ENCODE measurements at places on chromosomes 1 and 21. TPM values are rescaled to one million over a fixed set of nuclear protein-coding genes. Genes with fewer than 3 reads are reported as not detected.
A peak's percentile ranks its signal among the peaks of the same experiment; 100 is the strongest.

DMBX1 gene
- not detected for total RNA-seq

GRCh38 chr1:182149411-182149965 lies 88.0 kb upstream of the ZNF648 start:
- no peaks in the 10 kb centered on the region for H3K27me3 ChIP-seq
- no peaks in the 10 kb centered on the region for H3K36me3 ChIP-seq
- H3K4me3 ChIP-seq: no peak overlapping the region
- H3K27ac ChIP-seq: peak overlapping the region; percentile 50
- peak; percentile 59 for DNase-seq

DNA sequence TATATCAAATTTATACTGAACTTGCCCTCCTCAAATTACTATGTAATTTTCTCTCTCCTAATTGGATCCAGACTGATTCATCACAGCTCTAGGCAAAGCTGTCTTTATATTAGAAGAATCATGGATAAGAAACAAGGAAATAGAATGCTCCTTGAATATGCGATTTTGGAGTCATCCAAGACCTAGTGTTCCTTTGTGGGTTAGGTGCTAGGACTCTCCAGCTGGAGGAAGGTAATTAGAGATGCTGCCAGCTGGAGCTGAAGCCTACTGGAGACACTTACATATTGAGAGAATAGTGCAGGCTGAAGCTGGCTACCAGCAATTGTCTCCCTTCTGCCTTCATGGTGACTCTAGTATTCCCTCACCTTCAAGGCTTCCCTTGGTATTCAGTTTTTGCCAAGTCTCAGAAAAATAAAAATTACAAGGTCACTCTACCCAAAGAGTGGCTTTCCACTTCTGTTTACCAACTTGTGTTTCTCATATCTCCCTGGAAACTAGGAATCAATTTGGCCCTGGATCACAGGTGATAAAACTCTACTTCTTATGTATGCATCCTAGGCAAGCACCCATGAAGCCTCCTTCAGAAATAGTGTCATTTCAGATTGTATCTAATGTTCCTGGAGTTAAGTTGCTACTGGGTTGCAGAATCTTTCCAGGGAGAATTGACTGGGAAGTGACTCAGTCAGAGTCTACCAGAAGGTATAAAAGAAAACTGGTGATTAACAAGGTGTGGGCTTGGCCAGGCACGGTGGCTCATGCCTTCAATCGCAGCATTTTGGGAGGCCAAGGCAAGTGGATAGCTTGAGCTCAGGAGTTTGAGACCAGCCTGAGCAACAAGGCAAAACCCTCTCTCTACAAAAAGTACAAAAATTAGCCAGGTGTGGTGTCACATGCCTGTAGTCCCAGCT lies 24.4 kb upstream of the DOCK7 start:
- no peak for DNase-seq
- H3K4me1 ChIP-seq: no peaks in the 10 kb centered on the region
- no peaks in the 10 kb centered on the region for H3K36me3 ChIP-seq
- H3K4me3 ChIP-seq: no peak overlapping the region
- no peak overlapping the region for H3K27ac ChIP-seq

GRCh38 chr1:27763358-27763757 lies 9.7 kb upstream of the STX12 start:
- no peak for DNase-seq
- no peak overlapping the region for H3K27ac ChIP-seq
- no peaks in the 10 kb centered on the region for H3K4me1 ChIP-seq
